ENCODE measurements at places on chromosomes 12 and 14.

GRCh38 chr12:14886271-14886670 lies 617 bp upstream of the MGP start:
- no peak for DNase-seq

- no peak for DNase-seq
These were observed 33.6 kb downstream of the CMKLR1 start for GRCh38 chr12:108305520-108305919.

DNA sequence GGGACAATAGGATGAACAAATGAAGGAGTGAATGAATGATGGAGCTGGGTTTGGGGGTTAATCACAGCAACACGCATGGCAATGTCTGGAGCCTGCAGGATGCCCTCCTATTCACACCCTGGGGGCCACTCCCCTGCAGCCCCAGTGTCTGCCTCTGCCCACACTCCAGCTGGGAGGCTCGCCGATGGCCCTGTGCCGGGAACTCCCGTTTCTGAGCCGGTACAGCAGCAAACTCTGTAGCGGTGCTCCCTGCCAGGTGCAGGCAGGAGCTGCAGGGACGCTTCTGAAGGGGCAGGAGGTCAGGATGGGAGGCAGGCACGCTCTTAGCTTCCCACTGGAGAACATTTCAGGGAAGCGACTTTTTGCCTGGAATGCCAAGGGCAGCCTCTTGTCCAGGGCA lies 55.4 kb upstream of the NCOR2 start:
- no peak for DNase-seq

DNA sequence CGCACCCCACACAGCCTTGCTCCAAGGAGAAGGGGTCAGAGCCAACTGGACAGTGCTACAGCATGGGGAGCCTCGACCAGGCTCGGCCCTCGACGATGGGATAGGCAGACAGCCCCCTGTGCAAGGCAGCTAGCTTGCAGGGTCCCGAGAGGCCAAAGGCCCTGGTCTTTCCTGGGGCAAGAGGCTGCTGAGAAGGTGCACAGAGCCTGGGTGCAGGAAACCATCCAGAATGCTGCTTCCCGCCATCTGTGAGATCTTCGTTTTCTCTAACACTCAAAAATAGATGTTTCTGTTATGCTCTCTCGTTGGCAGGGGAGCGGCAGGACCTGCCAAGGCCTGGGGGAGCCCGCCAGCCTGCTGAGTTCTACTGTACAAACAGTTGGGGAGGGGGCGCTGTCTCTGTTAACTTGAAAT lies 168.0 kb upstream of the RTL1 start:
- no peak for DNase-seq

- no peak for DNase-seq
These were observed 470.6 kb downstream of the EGLN3 start for GRCh38 chr14:33480071-33480886.

- DNase-seq: no peak
These were observed 316.5 kb upstream of the OR4E1 start for GRCh38 chr14:21990116-21990515.

- DNase-seq: no peak
These were observed 219.3 kb downstream of the C12orf50 start for GRCh38 chr12:87809916-87810315.

- DNase-seq: no peak
These were observed 11.4 kb upstream of the ARF6 start for GRCh38 chr14:49881350-49882001.

DNA sequence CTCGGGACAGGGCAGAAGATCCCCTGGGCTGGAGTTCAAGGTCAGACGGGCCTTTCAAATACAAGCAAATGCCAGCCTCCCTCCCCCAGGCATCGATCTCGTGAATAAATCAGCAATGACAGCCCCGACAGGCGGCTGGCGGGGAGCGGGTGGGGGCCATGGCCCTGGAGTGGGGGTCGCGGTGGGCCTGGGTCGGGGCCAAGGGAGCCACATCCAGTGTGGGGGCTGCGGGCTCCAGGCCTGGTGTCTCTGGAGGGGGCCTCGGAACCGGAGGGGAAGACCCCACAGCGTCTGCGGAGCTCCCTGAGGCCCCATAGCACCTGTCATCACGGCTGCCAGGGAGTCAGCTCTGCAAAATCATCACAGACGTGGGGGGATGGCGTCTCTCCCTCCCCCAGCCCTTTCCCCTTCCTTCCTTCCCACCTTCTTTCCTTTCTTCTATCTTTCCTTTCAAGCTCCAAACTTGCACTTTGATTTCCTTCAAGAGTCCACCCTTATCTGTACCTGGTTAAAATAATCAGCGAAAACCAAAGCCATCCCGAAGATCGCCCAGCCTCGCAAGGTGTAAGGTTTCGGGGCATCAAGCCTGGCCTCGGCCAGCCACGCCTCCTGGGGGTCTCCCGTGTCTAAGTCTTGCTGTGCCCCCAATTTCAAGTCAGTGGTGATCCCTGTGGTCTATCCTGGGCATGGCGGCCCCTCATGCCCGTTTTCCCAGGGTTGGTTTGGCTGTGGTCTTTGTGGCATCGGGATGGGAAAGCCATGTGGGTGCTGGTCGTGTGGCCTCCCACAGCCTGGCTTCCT lies 92.1 kb downstream of the NOC4L start:
- DNase-seq: no peak

GRCh38 chr12:107670999-107671643 lies 14.5 kb upstream of the PWP1 start:
- DNase-seq: no peak

GRCh38 chr14:32611752-32612151 lies 282.7 kb downstream of the AKAP6 start:
- no peak for DNase-seq

GRCh38 chr12:65765436-65765813 lies 58.9 kb upstream of the HMGA2 start:
- DNase-seq: no peak

- DNase-seq: no peak
These were observed 429.1 kb downstream of the RAD51B start for GRCh38 chr14:68248481-68249255.

GRCh38 chr12:22209422-22209821 lies 125.1 kb downstream of the ST8SIA1 start:
- no peak for DNase-seq

GRCh38 chr14:100914597-100915021 lies 11.1 kb upstream of the RTL1 start:
- DNase-seq: no peak

GRCh38 chr12:8612629-8613028 lies at the start of gene AICDA:
TSS of gene AICDA (minus strand) at chr12:8612859. CDS start at chr12:8612767, 92 bp downstream.
- no peak for DNase-seq

DNA sequence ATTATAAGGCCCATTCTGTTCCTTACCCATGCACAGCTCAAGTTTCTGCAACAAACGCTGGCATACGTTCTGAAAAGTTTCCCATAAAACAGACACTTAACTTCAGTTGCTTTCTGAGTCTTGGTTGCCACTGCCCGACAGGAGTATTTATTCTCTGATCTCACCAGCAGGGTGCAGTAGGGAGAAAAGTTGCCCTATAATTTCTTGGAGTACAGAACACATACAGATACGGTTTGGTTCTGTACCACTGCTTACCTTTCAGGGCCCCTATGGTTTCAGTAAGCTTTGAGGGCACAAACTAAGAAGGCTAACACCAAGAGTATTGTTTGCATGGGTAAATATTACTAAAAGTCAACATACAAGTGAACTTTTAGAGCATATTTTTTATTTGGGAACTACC lies 77.9 kb downstream of the SPATA7 start:
- no peak for DNase-seq

DNA sequence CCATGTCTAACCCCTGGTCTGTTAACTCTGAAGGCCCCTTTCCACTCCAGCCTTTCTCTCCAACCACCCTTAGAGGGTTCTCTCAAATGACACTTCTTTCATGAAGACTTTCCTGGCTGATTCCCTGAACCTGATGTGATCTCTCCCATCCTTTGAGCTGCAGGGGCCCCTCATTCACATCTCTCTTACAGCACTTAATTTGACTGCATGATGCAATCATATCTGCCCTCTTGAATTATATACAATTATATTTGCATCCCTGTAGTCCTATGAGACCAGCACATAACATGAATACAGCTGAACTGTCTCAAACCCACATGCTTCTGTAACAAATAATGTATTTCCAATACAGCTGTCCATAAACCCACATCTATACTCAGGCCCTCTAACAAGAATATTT lies 56.4 kb downstream of the PPP2R5E start:
- no peak for DNase-seq

GRCh38 chr14:100524933-100525243 lies 62.3 kb downstream of the BEGAIN start:
- no peak for DNase-seq

- DNase-seq: no peak
These were observed 31.6 kb downstream of the ACACB start for GRCh38 chr12:109147954-109148353.

DNA sequence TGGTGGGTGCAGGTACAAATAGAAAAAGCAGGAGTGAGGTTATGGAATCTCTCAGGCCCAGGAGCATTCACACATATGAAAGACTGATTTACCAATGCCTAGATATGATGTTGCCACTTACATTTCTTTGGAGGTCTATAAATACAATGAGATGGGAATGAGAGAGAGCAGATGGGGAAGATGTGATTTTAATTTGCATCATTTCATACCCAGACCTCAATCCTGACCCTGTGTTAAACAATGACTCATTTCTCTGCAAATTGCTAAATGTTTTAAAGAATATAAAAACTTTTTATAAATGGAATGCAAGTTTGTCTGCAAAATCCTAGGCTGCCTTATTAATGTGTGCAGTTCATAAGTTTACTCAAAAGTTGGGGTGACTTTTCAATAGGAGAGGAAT lies 38.6 kb upstream of the GNG2 start:
- no peak for DNase-seq

DNA sequence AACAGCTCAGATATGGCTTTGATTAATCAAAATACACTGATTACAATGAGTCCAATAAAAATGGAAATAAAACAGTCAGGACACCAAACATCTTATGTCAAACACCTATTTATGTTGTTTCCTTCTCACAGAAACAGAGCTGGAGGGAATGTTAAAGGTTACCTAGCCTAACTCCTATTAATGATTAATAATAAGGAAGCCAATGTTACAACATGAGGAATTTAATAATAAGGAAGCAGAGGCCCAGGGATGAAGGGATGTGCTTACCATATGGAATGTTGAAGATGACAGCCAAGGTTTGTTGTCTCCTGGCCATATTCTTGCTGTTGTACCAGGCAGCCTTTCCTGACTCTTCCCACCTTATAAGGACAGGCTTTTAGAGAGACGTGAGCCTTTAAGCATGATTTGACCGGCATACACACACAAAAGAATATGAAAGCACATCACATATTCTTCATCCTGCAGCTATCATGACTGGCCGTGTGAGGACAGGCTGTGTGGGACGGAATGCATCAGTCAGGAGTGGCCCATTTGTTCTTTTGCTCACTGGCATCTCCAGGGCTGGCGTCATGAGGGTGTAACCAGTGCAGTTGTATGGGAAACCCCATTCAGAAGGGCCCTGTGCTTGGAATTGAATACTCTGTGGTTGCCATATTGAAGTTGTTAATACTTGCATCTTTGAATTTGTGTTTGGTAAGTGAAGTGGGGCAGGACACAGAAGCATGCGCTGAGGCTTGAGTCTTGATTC lies 3.1 kb upstream of the GPRC5D start:
- no peak for DNase-seq

- DNase-seq: no peak
These were observed 9.0 kb upstream of the HOXC6 start for GRCh38 chr12:54019091-54019811.

DNA sequence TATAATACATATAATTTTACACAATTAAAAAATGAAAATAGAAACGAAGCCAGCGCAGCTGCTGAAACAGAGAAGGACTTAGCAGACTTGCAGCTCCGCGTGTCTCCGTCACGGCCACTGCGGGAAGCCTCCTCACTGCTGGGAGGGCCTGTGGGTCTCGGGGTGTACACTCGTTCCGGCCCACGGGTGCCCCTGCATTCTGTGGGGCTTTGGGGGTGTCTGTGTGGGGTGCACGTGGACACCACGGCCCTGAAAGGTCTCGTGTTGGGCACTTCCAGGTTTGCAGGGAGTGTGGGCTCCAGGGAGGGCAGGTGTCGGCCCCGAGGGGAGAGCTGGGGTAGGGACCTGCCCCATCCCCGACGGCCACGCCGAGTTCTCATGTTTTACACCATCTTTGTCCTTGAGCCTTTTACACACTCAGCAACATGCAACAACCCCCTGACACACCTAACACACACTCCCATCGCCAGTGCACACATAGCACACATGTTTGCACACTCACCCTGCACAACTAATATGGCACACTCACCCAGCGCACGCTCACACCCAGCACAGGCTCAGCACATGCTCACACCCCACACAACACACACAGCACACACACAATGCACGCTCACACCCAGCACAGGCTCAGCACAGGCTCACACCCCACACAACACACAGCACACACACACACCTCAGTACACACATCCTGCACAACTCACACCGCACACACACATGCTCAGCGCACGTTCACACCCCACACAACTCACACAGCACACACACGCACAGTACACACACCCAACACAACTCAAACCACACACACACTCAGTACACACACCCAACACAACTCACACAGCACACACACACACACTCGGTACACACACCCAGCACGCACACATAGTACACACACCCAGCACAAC lies 36.6 kb downstream of the NOC4L start:
- DNase-seq: no peak

- no peak for DNase-seq
These were observed 103.4 kb upstream of the MAP1LC3B2 start for GRCh38 chr12:116455540-116456329.

GRCh38 chr12:96617178-96617577 lies 127.8 kb downstream of the CFAP54 start:
- DNase-seq: no peak

- no peak for DNase-seq
These were observed 1.4 kb upstream of the ANO4 start for GRCh38 chr12:100793182-100793581.

- DNase-seq: no peak
These were observed 427.5 kb upstream of the MGAT4C start for GRCh38 chr12:86683568-86684304.

- no peak for DNase-seq
These were observed 22.1 kb downstream of the SERPINA1 start for GRCh38 chr14:94366146-94366915.

DNA sequence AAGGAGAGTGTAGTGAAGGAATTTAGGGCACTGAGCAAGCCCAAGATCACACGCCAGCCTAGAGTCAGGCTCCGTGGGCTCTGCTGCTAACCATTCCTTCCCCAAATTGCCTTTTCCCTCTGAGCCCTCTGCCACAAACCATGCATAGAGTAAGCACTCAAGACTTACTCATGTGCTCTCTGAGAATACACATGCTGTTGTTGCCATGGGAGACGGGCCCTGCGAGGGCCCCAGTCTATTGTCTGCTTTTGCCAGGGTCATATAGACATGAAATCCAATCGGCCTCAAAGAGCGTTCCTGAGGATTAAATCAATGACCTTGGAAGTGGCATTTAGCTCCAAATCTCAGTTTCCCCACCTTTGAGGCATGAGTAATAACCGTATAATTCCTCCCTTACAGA lies 48.7 kb upstream of the WSCD2 start:
- no peak for DNase-seq

GRCh38 chr12:58731096-58731495 lies 189.2 kb downstream of the LRIG3 start:
- no peak for DNase-seq

DNA sequence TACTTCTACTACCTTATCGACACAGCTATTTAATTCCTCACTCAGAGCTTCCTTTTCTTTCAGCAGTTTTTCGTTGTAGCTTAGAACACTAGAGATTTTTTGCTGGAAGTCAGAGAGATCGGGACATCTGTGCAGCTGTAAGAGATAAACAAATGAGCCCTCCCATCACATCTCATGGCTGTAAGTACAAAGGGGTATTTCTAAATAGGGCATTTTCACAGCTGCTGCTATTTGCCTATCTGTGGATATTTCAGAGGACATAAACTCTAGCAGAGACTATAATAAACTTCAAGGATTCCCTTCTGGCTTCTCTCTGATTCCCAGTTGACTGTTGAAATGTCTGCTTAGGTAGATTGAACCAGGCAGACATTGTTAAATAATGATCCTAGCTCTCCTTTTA lies 76.1 kb upstream of the SAV1 start:
- DNase-seq: no peak
